ENCODE measurements at places on chromosomes 7 and 10.

DNA sequence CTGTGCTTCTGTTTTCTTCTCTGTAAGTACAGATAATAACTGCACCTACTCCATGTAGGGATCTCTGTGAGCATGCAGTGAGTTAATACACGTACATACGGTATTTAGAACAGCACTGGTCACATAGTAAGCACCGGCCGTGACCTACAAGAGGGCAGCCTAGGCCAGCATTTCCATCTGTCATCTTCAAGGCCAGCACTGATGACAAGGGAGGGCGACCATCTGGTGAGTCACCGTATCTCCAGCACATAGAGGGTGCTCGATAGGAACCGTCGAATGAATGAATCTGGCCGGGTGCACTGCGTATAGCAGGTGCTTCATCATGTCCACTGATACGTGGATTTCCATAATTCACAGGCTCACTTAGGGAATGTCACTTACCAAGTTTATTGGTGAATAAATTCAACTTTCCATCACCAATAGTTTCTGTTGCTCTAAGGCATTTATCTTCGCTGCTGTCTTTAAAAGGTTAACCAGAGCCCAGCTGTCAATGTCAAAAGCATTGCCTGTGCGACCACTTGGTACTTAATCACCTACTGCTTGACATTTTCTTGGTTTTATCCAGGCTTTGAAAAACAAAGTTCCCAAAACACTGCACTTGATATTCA, 8.3 kb downstream of the NOD1 start:
- no peak for DNase-seq

- no peak for DNase-seq
Measured at GRCh38 chr7:131596785-131597184, 40.4 kb upstream of the PODXL start.

- no peak for DNase-seq
Measured at GRCh38 chr10:35631404-35631803, 10.7 kb downstream of the FZD8 start.

GRCh38 chr10:115761166-115761565, 511.8 kb downstream of the GFRA1 start:
- DNase-seq: no peak

DNA sequence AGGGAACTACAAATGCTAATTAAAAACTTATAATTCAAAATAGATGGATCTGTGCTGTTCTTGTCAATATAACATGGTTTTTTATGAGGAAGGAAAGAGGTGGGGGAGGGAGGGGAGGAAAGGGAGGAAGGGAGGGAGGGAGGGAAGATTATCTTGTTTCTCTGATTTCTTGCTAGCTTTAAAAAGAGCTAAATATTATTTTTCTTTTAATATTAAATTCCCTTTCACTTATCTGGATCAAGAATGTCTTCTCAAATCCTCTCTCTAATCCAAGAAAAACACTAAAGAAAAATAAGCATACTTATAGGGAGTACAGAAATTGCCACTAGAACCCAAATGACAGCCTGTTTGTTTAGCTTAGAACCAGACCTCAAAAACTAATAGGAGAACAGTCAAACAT, 55.2 kb downstream of the LRRN3 start:
- DNase-seq: no peak

DNA sequence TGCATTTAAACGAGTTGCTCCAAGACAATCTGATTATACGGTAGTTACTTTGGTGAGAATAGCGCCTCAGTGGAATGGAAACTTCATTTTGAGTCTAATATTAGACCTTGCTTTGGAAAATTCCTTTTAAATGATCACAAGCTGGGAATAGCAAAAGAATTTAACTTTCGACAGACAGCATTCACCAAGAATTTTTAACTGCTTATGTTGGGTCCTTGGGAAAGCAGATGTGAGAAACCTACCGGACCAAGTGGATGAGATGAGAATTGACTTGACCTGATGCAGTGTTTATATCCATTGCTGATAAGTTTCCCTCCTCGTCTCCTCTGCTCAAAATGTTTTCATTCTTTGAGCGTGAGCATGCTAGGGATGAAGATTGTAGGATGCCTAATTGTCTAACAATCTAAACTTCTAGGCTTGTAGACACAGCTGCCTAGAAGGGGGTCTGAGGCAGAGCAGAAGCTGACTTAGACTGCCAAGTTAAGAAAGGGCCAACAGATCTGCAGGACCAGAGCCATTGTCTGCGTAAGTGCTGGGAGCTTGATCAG, 126.9 kb downstream of the CNNM2 start:
- no peak for DNase-seq

DNA sequence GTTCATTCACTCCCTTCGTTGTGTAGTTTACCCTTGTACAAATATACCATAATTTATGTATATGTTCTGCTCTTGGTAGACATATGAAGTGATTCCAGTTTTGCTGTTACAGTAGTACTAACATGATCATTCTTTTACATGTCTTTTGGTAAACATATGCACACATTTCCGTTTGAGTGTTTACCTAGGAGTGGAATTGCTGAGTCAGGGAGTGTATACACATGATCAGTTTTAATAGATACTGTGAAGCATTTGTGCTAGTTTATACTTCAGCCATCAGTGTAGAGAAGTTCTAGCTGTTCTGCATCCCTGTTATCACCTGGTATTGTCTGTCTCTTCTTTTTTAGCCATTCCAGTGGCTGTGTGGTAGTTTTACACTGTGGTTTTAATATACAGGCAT, 34.5 kb upstream of the CYP26C1 start:
- DNase-seq: no peak

GRCh38 chr10:13086056-13086455, 13.9 kb upstream of the OPTN start:
- DNase-seq: no peak

- DNase-seq: no peak
Measured at GRCh38 chr10:46285966-46286620, 704 bp upstream of the ANTXRL start.

GRCh38 chr7:151699928-151700319, 177.0 kb downstream of the PRKAG2 start:
- no peak for DNase-seq

GRCh38 chr10:69364232-69364940, 52.3 kb downstream of the TACR2 start:
- DNase-seq: no peak

- DNase-seq: no peak
Measured at GRCh38 chr10:131882590-131883451, 18.0 kb upstream of the PPP2R2D start.

GRCh38 chr7:7742223-7742622, 23.8 kb upstream of the RPA3 start:
- DNase-seq: no peak

DNA sequence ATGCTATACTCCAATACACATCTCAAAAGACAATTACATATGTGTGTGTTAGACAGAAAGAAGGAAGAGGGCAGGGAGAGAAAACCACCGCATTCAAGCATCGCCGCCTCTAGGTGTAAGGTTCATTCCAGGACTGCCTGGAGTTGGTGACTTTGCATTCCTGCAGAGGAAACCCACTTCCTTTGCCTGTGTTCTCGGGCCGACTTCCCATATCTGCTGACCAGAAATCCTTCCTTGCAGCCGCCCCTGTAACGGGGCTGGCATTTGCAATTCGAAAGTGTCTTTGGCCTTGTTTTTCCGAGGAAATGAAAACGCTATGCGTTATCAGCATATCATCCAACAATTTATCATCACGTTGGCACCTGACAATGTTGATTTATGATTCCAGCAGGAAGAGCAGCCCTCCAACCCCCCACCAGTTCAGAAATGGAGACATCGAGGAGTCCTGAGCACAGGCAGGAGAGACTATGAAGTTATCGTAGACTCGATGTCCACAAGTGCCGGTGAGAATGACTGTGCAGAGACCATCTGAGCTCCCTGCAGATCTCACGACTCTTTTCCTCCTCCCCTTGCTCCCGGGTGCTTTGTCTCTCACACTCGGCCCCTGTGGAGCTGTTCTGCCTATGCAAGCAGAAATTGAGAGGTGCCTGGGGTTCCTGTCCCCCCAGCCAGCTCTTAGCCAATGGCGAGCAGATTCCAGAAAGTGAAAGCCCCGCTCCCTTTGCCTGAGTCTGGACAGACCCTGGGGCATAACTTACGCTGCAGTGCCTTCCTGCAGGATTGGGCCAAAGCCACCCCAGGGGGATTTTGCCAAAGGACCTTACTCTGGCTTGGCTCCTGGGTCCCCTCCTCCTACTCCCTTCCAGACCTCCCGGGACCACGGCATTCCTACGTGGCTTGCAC, 68.9 kb upstream of the FOXK1 start:
- DNase-seq: no peak

GRCh38 chr10:813286-813685, 118.2 kb downstream of the LARP4B start:
- peak; percentile 43 for DNase-seq

GRCh38 chr10:11611248-11612020, at the start of gene USP6NL:
USP6NL (minus strand) TSS chr10:11611650; CDS start chr10:11597634, 14,016 bp downstream.
- peak; percentile 72 for DNase-seq

GRCh38 chr10:23927576-23928325, 281.2 kb upstream of the KIAA1217 start:
- no peak for DNase-seq

- DNase-seq: no peak
Measured at GRCh38 chr10:77120012-77120411, 517.6 kb downstream of the KCNMA1 start.

DNA sequence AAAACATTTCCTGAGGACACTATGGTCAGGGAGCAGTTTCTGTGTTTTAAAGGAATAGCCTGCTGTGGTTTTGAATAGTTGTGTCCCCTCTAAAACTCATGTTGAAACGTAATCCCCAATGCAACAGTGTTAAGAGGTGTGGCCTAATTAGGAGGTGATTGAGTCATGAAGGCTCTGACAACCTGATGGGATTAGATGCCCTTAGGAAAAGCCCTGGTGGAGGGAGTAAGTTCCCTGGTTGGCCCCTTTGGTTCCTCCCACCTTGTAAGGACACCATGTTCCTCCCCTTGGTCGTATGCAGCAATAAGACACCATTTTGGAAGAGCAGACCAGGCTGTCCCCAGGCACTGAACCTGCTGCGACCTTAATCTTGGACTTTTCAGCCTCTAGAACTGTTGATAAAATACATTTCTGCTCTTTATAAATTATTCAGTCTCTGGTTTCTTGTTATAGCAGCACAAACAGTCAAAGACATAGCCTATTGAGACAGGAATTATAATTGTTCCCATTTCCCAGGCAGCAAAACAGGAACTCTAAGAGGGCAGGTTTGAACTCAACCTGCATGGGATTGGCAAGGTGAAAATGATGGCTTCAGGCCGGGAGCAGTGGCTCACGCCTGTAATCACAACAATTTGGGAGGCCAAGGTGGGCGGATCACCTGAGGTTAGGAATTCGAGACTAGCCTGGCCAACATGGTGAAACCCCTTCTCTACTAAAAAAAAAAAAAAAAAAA, 20.5 kb upstream of the TNS3 start:
- no peak for DNase-seq

DNA sequence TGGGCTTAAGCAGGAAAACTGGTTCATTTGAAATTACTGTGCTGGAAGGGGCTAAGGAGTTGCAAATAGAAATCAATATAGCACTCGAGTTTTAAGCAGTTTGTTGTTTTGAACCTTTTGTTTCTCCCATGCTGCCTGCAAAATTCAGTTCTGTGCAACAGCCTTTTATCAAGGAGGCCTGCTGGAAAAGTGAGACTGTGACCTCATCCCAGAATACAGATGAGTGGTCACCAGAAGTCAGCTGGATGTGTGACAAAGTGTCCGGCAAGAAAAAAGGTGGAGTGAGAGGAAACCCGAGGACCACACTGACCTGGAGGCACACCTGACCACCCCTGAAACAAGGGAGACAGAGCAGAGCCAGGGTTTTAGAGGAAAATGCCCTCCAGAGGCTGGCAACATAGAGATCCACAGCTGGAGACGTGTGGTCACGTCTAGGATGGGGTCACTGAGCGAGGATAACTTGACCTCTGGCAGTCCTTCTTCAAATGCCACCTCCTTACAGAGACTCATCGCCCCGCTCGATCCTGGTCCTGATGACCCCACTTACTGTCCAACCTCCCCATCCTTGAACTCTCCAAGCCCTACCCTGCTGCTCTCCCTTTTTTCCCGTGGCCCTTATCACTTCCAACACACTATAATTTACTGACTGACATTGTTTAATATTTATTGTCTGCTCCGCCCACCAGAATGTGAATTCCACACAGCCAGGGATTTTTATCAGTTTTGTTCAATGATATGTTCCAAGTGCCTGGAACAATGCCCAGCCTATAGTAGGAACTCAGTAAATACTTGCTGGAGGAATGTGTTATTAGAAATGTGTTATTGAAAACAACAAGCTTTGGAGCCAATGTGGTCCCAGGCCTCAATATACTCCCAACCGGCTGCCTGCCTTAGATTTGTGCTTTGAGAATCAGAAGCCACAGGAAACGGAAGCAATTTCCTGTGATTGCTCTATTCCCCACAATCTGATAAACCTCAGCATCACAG, 243.8 kb downstream of the GLI3 start:
- no peak for DNase-seq

DNA sequence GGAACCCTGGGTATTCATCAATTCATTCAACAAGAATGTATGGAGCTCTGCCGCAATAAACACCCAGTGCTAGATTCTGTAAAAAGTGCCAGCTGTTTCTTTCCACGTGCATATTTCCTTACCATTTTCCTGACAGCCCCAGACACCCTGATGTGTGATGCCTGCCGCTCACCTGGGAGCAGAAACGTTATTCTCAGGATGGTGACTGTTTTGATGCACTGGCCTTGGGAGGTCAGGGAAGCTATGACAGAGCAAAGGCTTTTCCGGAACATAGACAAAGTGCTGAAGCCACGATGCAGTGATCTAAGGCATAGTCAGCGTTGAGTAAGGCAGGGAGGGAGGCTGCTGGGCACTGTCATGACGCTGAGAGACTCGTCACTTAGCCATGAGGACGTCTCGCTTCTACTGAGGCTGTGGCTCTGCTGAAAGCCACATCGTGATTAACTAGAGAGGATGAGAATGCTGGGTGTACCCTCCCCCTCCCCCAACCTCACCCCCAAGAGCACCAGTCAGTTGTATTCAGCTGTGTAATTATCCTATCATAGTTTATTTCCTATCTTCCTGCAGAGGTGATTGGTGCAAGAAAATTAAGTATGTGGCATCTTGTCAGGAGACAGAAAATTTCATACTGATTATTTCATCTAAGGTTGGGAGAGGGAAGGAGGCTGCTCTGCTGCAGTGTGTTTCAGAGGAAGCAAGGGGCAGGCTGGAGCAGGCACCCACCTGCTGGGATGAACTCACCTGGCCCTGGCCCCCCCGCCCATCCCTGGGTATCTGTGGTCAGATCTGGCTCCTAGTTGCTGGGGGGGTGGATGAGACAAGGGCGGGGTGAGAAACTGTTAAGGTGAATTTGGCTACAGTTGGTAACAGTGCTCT, 48.8 kb upstream of the SMNDC1 start:
- no peak for DNase-seq

GRCh38 chr7:132547821-132548220, 28.4 kb downstream of the PLXNA4 start:
- DNase-seq: no peak

GRCh38 chr10:4663162-4663992, 162.6 kb upstream of the AKR1E2 start:
- DNase-seq: no peak

GRCh38 chr7:11835260-11835659, 3.3 kb upstream of the THSD7A start:
- DNase-seq: no peak

- no peak for DNase-seq
Measured at GRCh38 chr10:63068246-63068645, 64.9 kb upstream of the NRBF2 start.

- no peak for DNase-seq
Measured at GRCh38 chr7:31892099-31892829, 177.9 kb downstream of the PDE1C start.

- no peak for DNase-seq
Measured at GRCh38 chr7:48976850-48977249, 52.5 kb downstream of the CDC14C start.

GRCh38 chr10:97981816-97982215, 48.6 kb downstream of the CRTAC1 start:
- no peak for DNase-seq
